Stimulated activated CD4-positive, alpha-beta T cell treated with anti-CD3 and anti-CD28 coated beads, Interleukin-4, amount 100 ng/mL, for 48 hours (primary cell): ENCODE measurements at places on chromosomes 5 and 9.

GRCh38 chr9:96612105-96612965, 7.3 kb downstream of the CDC14B start:
- DNase-seq = no peak

DNA sequence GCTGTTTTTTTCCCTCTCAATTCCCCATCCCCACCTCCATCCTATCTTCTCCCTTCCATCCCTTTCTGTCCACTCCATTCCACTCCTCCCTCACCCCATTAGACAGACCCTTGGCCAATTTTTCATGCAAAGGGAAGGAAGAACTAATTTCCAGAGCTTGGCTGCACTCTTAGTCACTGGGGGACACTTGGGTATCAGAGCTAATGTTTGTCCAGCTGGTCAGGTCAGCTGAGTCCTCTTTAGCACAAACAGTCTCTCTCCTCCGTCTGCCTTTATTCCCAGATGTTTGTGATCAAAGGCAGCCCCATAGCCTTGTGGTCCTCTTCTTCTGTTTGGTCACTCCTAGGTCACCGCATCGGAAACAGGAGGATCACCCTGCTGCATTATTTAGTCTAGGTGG, 148.5 kb downstream of the NMUR2 start:
- DNase-seq = no peak

DNA sequence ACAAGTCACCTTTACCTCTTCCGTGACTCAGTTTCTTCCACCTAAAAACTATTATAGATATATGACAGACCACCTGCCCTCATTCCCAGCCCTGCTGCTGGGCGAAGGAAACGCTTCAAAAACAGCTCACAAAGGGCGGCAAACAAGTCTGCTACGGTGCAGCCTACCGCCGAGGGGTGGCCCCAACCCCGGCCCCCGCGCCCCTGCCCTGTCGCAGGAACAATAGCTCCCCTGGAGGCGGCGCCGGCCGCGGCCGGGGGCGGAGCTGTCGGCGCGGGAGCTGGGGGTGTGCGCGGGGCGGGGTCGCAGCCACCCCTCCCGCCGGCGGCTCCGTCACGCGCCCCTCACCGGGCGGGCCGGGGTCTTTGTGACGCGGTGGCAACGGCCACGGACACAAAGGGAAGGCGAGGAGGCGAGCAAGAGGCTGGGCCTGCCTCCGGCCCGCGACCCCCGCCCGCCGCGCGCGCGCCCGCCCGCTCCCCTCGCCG, at the start of gene TMEFF1:
TSS of gene TMEFF1 (plus strand) at position 362 of the 488 bp plus-strand sequence. CDS start 396 bp downstream, outside the sequence.
- DNase-seq = peak; percentile 49

GRCh38 chr9:85417674-85418073, 324.1 kb downstream of the AGTPBP1 start:
- DNase-seq = no peak

GRCh38 chr9:86119457-86119856, 20.1 kb upstream of the GOLM1 start:
- no peak for DNase-seq

- DNase-seq = no peak
Measured at GRCh38 chr9:114054191-114054690, 23.9 kb downstream of the AMBP start.

- DNase-seq = peak; percentile 8
Measured at GRCh38 chr9:38619556-38620447, 594 bp downstream of the ANKRD18A start.

DNA sequence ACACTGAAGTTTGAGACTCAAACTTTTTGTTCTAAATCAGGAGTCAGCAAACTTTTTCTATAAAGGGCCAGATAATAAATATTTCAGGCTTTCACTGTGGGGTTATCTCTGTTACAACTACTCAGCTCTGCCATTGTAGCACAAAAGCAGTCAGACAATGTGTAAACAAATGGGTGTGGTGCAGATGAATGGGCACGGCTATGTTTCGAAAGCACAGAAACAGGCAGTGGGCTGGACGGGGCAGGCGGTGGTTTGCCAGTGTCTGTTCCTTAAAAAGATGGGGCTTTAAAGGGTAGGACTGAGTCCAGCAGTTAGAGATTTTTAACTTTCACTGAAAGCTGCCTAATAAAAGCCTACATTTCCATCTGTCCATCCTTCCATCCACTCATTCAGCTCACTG, 48.9 kb downstream of the PFDN1 start:
- no peak for DNase-seq

DNA sequence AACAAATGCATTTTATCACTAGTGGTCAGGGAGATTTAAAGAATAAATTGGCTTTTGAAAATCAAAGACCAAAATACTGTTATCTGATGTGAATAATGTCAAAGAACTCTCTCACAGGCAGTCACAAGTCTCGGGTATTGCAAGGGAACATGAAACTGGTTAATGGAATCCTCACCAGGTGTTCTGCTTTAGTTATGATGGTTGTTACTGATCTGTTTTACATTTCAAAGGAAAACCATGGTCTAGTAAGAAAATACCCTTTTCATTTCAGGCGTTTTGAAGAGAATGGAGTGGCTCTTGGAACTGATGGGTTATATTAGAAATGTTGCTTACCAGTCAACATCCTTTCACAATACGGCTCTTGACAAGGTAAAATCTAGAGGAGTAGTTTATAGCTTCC, 43.4 kb downstream of the HACD4 start:
- no peak for DNase-seq

GRCh38 chr5:176673651-176674583, 26.6 kb downstream of the TSPAN17 start:
- no peak for DNase-seq

GRCh38 chr5:141870228-141870627, 8.0 kb downstream of the PCDH1 start:
- DNase-seq = no peak

- DNase-seq = peak; percentile 8
Measured at GRCh38 chr5:165630261-165630778, 2124.9 kb downstream of the MAT2B start.

- DNase-seq = peak; percentile 18
Measured at GRCh38 chr5:52989025-52989780, at the start of gene ITGA2. Gene ITGA2, plus strand, starts transcription at chr5:52989352. Its CDS starts 117 bp downstream, at chr5:52989469.

DNA sequence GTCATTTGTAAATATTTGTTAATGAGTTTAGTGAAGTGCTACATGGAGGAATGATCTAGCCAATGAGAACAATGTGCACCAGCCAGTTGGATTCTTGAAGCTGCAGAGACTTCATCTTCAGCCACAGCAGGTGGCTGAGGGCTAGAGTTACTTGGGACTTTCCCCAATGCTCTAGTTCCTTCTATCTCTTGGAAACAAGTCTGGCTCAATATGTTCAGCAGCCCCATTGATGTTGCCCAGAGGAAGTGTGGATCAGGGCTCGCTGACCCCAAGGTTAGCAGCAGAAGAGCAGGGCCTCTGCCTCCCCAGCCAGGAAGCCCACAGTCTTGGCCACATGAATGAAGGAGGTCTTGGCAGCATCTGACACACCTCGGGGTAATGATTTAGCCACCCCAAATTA, 117.5 kb downstream of the SLC1A3 start:
- no peak for DNase-seq

GRCh38 chr9:71549023-71549422, 219.3 kb downstream of the CEMIP2 start:
- DNase-seq = no peak

DNA sequence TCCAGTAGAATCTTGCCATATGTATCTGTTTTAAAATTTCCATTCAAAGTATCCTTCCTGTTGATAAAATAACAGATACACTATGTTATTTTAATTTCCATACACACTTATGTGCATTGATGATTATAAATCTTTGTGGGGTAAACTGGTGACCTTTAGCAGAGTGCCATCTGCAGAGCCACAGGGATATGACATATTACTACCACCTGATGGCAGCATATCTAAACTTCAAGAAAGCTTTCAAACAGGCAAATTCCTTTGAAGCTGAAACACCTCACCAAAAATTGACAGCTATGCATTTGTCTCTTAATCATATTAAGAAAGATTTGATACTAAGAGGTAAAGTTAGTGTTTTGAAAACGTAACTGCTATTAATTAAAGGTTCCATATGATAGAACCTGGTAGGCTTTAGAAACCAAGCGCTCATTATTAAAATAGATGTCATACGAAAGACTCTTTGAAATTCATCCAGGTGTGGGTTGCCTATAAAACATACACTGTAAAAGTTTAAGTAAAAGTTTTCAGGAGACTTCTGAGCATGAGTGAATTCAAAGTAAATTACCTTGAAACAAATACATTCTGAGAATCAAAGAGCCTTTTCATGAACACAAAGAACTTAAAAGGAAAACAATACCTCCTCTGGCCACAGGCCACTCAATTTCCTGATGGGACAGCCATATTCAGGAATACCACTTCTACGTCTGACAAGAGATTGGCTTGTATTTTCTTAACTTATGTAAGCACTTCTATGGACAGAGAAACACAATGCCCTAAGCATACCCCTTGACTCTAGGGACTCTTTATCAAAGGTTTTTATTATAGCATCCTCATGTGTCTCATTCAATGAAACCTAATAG, 93.3 kb downstream of the KIAA0825 start:
- DNase-seq = no peak
